ENCODE measurements at places on chromosomes 3 and 15.

GRCh38 chr3:131033480-131034080, 6.9 kb downstream of the NEK11 start:
- DNase-seq, result peak; percentile 32

DNA sequence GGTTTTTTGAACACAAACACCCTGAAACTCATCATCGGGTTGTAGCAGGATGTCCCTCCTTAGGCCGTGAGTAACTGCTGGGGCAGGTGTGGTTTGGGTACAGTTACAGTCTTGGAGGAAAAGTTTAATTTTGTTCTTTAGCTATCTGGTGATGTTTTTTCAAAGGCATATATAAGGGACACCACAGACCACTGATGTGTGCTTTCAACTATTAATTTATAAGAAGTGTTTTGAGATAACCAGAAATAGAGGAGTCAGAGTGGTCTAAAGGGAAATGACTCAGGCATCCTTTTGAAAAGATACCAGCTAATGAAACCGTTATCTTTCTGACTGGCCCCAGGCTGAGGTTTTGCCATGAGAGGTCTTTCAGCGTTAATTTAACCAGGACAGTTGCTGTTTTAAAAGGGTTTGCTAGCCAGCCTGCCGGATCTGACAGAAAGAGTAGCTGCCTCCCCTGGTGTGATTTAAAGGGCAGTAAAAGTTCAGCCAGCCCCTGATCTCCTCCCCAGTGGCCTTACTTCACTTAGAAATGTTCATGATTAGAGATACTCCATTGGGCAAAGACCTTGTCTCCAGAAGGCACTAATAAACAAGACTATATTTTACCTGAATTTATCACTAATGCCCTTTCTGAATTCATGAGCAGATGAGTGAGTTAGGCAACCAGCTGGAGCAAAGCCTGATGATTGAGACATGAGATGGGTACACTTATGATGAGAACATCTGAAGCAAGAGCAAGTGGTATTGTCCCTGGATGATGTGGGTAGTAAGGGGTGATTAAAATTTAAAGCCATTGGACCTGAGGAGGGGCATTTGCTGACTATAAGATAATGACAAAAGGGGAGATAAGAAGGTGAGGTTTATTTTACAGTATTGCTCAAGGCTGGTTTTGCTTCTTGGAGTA, 482.5 kb upstream of the TBL1XR1 start:
- DNase-seq, result no peak

DNA sequence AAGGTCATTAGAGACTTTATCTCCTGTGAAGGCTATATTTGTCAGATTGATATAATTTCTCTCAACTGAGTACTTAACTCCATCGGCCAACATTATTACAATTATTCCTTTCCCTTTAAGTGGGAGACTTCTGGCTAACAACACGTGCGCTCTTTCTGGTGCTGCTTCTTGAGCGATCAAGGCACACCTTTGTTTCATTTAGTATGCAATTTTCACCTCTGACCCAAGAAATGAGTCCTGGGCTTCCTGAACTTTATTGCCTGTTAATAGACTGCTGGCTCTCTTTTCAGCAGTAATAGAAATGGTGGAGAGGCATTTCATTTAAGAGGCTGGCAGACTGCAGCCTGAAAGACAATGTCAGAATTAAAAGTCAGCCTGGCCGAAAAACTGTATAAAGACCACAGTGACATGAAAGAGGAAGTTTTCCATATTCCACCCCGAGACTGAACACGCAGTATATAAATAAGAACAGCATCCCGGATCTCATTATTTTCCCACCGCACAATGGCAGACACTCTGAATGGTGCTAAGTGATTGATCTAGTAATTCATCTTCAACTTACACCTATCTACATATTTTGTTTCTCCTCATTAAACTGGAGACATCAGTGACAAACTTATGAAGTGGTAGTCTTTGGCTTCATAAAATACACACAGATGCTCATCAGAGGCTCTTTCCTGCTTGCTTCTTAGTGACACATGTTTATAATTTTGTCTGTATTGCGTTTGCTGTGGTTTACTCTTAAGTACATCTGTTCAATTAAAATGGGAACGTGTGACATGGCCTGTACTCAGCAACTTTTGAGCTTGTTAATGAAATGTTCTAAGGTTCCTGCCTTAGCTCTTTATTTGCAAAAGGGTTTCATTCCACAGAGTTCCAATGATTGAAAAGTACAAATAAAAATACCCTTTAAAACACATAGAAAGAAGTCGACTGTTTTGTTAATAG, 299.9 kb downstream of the MECOM start:
- DNase-seq, result no peak

DNA sequence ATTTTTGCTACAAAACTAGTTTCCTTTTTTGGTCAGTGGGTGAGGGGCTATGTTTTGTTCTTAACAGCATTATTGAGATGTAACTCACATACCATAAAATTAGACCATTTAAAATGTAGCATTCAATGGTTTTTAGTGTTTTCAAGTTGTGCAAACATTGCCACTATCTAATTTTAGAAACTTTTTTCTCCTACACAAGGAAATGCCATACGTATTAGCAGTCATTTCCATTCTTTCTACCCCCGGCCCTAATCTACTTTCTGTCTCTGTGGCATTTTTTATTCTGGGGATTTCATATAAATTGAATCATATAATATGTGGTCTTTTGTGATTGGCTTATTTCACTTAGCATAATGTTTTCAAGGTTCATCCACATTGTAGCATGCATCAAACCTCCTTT, 55.0 kb upstream of the TIPARP start:
- no peak for DNase-seq

- no peak for DNase-seq
Measured at GRCh38 chr3:175015056-175015635, 156.0 kb downstream of the NAALADL2 start.

GRCh38 chr3:179347345-179348194, at the start of gene MFN1:
Gene MFN1 (plus strand): TSS chr3:179347709. CDS start chr3:179348852, 1,143 bp downstream.
- DNase-seq, result peak; percentile 95

DNA sequence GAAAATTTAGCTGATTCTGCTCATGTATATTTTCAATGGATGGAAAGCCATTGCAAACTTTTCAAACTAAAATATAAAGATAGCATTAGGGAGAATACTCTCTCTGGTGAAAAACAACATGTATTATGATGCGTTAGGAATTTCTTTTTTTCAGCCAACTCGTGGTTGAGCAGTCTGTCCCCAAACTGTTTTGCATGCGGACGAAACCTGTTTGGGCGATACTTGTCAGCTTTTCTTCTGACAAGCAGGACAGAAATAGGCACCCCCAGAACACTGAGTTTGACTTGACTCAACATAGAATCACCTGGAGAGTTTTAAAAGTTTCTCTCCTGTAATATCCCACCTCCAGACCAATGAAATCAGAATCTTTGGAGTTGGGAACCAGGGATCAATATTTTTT, 417.5 kb upstream of the TPRG1 start:
- no peak for DNase-seq

All from iPS-NIHi11 (cell line).